ENCODE measurements at places on chromosomes 3 and 15.
A peak's percentile ranks its signal among the peaks of the same experiment; 100 is the strongest.

- DNase-seq, result peak; percentile 49
Measured at GRCh38 chr15:70033529-70034140, 64.1 kb downstream of the TLE3 start.

GRCh38 chr3:50666837-50667236 is 7.9 kb upstream of the DOCK3 start:
- peak; percentile 10 for DNase-seq

DNA sequence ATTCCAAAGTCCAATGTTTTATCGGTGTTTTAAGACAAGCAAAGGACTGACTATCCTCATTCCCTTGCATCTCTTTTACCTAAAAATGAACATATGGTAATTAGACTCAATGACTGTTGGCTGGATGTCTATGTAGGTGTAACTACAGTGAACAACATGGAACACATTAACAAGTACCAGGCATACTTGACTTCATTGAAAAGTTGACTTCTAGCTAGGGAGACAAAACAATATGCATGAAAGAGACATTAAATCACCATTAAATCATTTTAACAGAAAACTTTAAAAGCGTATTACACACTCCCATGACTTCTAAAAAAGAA is 34.3 kb upstream of the ANPEP start:
- no peak for DNase-seq

DNA sequence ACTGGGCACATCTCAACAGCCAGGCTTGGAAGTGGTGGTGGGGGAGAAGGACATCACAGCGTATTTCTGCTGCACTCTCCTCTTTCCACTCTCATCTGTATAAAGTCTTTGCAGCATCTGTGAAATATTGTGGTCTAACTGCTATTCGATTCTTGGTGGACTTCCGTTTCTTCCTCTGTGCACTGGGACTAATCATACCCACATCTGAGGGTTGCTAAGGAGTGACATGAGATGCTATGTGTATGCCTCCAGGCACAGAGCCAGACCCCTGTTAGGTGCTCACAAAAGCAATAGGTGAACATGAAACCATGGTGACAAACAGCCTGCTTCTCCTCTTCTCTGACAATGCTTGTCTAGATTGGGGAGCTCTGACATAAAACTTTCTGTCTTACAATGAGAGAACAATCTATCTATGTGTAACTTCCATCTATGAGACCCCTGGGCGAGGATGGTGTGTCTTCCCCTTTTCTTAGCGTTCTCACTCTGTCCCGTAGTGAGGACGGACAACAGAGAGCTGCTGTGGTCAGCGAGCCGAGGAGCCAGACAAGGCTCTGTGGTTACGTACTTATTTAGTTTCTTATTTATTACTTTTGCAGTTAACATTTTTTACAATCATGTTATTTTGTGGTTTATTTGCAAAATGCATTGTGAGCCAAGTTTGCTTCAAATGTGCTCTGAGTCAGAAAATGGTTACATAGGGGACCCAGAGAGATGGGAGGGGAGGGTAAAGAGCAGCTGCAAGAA is 196.7 kb upstream of the TPRG1 start:
- DNase-seq, result peak; percentile 91

- DNase-seq, result peak; percentile 94
Measured at GRCh38 chr15:30065025-30065801, 17.5 kb upstream of the GOLGA8J start.

DNA sequence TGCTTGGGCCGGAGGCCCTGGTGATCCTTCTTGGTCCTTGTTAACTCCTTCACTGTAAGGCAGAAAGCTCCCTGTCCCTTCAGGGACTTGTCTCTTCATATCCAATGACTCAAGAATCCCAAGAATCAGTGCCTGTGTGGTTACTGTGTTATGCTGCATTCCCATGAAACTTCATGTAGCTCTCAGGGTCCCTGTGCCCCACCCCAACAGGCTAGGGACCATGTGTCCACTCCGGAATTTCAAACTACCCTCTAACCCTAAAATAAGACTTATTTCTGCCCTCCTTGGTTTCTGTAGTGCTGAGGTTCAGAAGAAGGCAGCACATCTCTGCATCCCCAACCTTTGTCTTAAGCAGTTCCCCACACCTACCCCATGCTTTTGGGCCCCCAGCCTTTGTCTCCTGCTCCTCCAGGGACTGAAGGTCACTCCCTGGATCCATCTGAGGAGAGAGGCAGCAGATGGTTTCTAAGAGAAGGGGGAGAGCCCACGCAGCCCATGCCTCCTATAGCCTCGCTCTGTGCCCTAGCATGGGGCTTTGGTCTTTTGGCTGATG is 531 bp upstream of the MAP1A start:
- no peak for DNase-seq

DNA sequence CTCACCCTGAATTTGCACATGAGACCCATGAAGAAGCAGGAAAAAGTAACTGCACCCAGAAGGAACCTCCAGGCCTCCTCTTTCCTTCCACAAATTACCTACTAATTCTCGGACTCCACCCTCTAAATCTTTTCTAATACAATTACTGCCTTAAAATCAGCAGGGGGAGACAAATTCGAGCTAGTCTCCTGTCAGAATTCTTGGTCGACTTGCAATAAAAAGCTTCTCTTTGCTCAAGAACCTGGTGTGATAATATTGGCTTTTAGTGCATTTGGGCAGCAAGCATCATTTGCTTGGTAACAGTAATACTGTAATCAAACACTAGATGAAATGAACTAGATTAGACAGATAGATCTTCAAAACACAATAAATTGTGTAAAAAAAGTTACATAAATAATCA is 281.9 kb downstream of the RAP2B start:
- DNase-seq, result peak; percentile 23

GRCh38 chr3:150697646-150698045 is 6.1 kb downstream of the ERICH6 start:
- DNase-seq, result peak; percentile 58

DNA sequence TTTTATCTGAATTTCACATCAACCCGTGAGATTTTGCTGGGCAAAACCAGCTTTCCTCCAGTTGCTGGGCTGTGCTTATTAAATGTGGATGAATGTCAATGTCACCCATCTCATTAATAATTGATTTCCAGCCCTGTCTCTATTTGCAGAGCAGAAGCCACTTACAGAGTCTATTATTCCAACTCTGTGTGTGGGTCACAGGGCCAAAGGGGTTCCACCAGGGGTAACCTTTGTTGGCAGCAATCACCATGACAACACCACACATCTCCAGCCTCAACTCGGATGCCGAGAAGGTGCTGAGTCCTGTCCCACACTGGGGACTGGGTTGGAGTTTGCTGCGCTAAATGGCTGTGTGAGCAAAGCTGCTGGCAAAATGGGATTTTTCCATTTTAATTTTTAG is 51.1 kb upstream of the WNT5A start:
- no peak for DNase-seq

DNA sequence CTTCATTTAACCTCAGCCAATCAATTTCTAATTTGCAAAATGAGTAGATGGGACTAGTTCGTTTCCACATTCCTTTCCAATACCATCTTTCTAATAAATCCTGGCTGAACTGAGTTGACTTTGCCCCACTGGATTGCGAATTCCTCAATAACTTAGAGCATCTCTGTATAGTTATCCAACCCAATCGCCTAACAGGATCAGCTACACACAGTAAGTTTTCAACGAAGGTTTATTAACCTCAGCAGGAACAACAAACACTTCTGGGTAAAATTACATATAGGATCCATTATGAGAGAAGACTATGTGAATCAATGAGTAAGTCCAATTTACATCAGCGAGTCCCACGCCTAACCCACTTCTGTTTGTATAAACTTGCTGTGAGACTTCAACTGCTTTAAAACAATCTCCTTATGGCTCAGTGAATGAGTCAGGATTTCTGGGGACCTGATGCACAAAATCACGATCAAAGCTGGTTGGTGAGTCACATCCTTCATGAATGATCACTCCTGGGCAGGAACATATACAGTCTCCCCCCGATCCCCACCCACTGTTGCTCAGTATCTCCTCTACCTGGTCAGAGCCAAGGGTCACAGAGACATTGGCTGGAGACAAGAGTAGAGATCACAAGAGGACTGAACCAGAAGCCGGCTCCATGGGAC is 142.8 kb downstream of the EDEM1 start:
- DNase-seq, result peak; percentile 20

- no peak for DNase-seq
Measured at GRCh38 chr3:46398186-46398955, 8.5 kb downstream of the CCR5AS start.

- DNase-seq, result peak; percentile 10
Measured at GRCh38 chr15:83064859-83065258, 2.2 kb downstream of the BTBD1 start.

DNA sequence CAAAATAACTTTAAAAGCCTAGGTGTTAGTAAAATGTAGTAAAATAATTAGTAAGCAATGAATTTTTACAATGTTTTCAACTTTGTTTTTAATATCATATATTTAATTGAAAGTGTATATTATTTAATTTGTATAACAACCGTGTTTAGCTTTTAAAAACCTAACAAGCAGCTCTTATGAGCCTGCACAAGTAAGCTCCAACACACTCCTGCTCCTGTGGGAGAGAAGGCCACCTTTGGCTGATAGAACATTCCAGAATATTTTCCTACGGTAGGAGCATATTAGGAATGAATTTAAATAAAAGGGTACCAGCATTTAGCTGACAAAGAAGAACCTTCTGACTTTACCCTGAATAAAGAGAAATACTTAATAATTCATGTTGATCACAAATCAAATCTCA is 40.3 kb upstream of the TM4SF1 start:
- no peak for DNase-seq

DNA sequence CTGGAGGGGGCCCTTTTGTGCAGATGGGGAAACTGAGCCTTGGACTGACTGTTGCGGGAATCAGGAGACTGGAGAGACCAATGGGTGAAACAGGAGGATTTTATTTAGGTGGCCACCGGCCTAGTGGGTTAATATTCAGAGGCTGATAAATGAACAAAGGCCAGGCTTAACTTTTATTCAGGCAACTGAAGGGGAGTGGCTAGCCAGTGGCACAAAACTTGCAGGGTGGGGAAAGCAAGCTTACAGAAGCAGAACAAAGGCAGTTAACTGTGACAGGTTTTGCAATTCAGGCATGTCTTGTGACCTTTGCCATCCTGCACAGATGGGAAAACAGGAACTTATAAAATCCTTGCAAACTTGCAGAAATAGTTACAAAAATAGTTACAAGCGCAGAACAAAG is 24.9 kb upstream of the ACAD9 start:
- DNase-seq, result no peak

GRCh38 chr3:111904376-111905241 is 45.5 kb downstream of the PHLDB2 start:
- DNase-seq, result peak; percentile 94

DNA sequence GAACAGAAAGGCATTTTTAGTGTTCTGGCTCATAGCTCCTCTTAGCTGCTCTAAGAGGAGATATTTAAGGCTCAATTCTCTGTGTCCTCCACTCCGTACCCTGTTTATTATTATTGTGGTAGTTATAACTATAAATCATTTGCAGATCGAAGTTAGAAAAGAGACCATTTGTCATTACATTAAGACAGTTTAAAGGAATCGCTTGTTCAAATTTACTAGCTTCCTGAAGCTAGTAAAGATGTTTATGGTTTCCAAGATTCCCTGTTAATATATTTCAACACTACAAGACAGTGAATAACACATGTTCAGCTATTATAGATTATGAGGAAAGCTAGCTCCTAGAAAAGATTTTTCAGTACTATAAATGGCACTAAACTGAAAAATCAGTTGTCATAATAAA is 12.6 kb downstream of the ATXN7 start:
- no peak for DNase-seq

Data from M059J (cell line).